Coronary artery (tissue), 2 donors: ENCODE measurements at places on chromosomes 3 and 15.

DNA sequence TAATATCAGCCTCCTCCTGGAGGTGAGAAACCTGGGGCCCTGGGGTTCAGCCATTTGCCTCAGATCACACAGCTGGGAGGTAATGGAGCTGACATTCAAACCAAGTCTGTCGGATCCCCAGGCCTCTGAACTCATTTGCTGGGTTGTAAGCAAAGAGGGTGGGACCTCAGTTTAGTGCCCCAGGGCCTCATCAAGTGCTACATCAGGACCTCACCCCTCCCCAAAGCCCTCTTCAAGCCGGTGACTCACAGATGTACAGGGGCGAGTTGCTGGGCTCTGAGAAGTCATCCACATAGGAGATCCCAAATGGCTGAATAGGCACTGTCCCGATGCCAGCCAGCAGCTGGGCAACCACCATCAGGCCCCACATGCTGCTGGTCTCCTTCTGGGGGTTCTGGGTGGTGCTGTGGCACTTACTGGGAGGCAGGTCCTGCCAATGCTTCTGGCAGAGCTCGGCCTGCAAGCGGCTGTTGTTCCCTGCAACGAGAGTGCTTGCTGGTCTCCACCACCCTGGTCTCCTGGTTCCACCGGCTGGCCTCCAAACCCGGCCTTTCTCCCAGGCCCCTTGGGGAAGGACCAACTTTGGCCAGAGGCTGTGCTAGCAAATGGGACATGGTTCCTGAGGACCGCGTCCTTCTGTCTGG is 59.2 kb upstream of the RAB6B start:
- no peak for DNase-seq

DNA sequence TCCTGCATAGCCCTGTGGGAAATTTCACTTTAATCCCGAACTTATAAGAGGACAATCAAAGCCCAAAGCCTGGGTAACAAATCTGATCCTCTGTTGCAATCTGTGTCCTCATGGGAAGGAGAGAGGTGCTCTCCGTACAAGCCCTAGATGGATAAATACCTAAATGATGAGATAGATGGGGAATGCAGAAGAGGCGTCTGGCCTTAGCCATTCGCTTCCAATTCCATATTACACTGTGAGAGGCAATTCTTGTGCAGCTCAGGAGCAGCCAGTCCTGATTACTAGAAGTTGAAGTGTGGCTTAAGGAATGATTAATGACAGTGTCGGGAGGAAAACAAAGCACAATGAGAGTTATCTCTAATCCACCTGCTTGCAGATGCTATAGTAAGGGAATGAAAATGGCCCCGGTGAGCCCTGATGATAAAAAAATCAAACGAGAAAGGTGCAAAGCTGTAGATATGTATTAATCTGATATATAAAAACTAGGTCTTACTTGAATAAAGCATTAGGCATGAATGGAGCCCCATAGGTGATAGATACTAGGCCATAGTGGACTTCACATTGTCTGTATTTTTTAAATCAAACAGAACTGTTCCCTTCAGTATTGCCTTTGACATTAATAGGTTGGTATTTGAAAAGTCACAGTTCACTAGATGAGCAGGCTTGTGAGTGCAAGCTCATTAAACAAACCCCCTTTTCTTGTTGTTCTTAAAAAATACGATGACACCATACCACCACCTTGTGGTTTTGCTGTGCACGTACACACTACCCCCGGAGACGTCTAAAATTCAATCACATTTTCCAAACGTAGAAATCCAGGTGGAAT is 54.2 kb upstream of the TMCO5A start:
- DNase-seq, result no peak

DNA sequence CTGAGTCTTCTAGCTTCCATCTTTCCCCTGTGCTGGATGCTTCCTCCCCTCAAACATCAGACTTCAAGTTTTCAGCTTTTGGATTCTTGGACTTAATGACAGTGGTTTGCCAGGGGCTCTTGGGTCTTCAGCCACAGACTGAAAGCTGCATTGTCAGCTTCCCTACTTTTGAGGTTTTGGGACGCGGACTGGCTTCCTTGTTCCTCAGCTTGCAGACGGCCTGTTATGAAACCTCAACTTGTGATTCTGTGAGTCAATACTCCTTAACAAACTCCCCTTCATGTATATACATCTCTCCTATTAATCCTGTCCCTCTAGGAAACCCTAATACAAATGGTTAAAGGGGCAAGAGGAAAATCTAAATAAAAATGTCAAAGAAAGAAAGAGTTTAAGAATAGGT is 100.1 kb downstream of the ABI3BP start:
- no peak for DNase-seq

- no peak for DNase-seq
Measured at GRCh38 chr3:79467721-79468120, 300.1 kb downstream of the ROBO1 start.

DNA sequence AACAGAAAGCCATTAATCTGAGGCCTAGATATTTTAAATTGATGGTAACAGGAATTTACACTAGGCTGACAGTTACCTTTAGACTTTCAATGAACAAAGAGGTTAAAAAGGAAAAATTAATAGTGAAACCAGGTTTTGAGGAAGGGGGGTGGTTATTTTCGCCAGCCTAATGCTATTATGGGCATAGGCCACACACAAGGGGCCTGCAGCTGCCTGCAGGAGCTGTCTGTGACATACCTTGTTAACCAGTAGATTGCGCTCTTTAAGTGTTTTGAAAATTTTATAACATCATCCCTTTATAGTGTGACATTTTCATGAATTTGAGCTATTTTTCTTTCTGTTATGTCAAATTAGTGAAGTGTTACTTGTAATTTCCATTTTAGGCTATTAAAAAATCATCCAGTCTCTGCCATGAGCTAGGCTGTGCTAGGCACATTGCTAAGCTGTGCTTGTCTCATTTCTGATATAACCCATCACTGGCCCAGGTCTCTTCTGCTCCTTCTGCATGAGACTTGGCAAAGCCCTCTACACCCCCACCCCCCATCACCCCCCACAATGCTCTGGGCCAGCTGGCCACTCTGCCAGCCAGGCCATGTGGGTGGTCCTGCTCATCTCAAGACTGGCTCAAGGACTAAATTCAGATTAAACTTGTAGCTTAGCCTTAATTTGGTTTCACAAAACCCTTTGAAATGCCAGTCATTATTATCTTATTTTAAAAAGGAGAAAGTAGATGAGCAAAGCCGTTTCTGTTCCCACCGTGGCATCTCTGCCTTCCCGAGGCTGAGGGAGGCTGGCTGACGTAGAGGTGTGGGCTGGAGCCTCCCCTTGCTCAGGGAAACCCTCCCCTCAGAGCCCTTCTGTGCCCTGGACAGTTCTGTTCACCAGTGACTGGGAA is 48.4 kb upstream of the SEC22A start:
- DNase-seq, result no peak

DNA sequence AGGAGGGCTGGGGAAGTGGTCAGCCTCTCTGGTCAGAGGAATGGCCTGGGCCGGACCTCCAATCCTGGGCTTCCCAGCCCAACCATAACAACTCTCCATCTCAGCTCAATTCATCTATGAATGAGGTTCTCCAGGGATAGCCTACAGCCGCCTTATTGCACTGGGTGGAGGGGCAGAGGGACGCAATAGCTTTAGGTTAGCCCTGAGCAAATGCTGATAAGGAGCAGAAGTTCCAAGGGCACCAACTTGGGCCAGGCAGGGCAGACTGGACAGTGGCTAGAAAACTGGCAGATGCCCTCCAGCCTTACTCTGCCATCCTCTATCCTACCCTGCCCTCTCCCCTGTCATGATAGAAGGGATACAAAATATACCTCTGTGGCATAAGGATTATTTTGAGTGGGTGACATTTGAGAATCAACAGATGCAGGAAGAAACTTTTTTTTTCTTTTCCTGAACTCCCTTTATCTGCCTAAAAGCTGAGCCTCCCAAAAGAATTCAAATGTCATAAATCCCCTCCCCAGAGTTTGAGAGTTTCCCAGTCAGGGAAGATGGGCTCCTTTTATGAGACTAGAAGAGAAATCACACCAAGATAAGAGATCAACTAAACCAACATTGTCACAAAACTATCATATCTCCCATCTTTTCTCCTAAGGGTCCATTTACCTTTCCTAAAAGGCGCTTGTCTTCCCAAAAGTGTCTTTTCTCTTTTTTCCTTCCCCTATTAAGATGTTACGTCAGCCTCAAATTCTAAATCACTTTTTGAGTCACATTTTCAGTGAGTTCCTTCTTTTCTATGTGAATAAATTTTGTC is 40.4 kb upstream of the C15orf39 start:
- no peak for DNase-seq

- DNase-seq, result no peak
Measured at GRCh38 chr3:17755836-17756235, 13.4 kb upstream of the TBC1D5 start.

- no peak for DNase-seq
Measured at GRCh38 chr3:157129803-157130466, 30.0 kb downstream of the CCNL1 start.
